ENCODE measurements at places on chromosomes 11 and 22.

DNA sequence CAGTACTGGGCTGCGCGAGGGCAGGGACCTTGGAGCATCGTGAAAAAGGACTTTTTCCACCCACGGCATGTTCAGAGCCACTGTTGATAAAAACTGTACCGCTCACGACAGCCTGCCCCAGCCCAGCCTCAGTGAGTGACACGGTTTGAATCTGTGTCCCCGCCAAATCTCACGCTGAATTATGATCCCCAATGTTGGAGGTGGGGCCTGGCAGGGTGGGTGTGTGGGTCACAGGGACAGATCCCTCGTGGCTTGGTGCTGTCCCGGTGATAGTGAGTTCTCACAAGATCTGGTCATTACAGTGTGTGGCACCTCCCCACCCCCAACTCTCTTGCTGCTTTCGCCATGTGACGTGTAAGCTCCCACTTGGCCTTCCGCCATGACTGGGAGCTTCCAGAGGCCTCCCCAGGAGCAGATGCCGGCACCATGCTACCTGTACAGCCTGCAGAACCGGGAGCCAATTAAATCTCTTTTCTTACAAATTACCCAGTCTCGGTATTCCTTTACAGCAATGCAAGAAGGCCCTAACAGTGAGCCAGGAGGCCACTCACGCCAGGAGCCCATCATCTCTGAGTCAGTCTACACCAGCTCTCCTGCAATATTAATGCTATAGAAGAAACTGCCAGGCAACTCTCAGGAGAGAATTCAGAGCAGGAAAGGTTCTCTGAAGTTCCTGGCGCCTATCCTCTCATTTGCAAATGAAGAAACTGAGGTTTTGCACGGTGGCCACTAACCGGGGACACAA, 1.3 kb downstream of the TOLLIP start:
- peak; percentile 45 for DNase-seq

- DNase-seq = no peak
Observed at GRCh38 chr11:73397468-73398131, 21.4 kb downstream of the RELT start.

DNA sequence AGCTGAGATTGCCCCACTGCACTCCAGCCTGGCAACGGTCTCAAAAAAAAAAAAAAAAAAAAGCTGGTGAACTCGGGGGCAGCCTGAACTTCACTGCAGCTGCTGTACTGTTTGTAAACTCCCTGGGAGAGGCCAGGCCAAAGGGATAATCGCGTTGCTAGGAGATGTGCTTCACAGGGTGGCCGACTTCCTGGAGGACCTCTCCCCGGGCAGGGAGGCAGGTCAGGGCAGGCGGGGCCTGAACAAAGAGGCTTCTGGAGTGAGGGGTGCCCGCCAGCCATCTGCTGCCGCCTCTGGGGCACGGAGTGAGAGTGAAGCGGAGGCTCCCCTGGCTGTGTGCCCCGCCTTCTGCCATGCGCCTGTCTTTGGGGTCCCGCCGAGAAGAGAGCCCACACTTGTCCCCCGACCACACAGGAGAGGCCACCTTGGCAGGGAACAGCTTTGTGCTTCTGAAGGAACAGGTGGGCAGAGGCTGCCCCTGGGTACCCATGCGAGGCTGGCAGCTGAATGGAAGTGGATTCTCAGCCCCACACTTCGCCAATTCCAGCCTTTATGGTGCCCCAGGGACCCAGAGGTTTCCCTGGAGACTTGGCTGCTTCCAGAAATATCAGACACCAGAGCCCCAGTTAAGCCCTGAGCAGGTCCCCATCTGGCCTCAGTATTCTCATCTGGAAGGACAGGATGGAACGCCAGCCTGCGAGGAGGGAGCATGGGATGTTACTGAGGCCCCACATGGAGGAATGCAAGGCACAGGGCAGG, 29.6 kb downstream of the TMEM184B start:
- no peak for DNase-seq

DNA sequence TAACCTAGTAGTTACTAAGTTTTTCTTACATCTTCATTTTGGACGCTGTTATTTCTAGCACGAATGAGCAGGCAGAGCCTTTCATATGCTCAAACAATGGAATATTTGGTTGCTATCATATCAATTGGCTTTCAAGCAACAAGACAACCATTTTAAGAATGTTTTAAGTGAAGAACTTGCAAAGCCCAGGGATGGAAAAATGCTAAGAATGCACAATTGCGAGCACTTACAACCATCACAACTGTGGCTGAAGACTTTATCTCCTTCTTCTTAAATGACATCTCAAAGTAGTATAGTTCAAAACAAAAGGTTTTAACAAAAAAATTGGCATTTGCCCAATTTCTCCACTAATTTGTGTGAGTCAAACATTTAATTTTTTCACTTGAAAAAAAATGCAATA, 8.3 kb upstream of the MMP1 start:
- DNase-seq = no peak

- DNase-seq = no peak
Observed at GRCh38 chr11:13206086-13206640, 71.4 kb upstream of the BMAL1 start.

GRCh38 chr11:43874738-43875137, 5.9 kb upstream of the ALKBH3 start:
- DNase-seq = no peak

- DNase-seq = peak; percentile 91
Observed at GRCh38 chr11:78022397-78023396, at the start of gene KCTD14. Gene KCTD14, minus strand, starts transcription at chr11:78023276. Its CDS starts 27 bp downstream, at chr11:78023249.

DNA sequence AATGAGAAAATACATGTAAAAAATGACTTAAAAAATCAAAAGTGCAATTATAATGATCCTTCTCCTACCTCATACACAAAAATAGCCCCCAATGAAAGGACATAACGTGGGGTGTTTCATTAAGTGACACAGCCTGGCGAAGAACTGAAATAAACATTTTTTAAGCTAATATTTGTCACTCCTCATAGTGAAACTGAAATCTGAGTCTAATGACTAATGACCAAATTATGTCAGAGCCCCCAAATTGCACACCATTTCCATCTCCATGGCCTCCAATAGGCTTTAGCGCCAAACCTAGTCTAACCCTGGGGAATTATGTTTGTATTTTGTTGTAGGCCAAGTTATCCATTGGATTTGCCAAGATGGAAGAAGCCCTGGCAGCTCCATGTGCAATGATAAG, 119.1 kb downstream of the WT1 start:
- DNase-seq = no peak

DNA sequence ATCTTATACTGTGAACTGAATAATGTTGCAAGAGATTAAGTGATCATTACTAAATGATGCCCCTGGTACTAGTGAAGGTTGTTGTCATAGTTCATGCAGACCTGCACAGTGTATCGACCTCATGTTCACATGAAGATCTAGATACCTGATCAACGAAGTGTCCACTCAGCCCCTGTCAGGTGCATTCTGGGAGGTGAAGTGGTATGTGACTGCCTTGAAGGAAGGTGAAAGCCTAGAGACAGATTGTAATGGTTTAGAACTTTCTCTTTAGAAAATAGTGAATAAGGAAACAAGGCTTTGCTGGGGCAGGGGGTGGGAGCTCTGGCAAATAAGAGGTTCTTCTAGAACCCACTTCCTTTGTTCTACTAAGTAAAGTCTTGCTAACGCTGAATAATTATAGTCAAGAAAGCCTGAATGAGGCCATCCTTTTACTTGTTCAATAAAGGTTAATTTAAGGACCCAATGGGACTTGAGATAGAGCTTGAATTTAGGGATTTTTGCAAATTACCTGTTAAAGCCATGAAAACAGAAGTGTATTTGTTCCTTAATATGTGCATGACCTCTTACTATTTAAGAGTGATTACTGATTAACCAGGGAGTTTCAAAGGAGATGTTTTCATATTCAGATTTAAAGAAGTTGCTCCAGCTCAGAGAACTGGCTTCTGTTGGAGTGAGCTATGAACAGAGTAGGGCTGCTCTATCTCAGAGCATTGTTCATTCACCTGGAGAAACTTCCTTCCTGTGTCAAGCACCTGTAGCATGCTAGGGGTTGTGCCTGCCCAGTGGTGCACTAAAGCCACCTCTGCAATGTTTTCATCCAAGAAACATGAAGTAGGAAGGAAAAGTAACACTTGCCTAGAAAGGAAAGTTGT, 45.3 kb downstream of the C22orf31 start:
- no peak for DNase-seq

- peak; percentile 97 for DNase-seq
Observed at GRCh38 chr22:40721266-40721665, 42.0 kb downstream of the MCHR1 start.

DNA sequence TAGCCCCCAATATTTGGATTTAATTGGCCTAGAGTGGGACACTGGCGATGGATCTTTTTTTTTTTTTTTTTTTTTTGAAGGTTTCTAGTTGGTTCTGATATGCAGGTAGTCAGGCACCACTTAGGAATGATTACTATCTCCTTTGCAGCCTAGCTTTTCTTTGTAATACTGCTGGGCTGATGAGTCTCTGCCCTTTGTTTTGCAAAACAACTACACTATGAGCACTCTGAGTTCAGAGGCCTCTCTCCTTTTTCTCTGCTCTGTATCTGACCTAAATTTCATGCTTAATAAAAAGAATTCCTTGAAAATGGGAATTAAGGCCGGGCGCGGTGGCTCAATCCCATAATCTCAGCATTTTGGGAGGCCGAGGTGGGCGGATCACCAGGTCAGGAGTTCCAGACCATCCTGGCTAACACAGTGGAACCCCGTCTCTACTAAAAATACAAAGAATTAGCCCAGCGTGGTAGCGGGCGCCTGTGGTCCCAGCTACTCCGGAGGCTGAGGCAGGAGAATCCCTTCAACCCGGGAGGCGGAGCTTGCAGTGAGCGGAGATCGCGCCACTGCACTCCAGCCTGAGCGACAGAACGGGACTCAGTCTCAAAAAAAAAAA, 1312.3 kb downstream of the FAM181B start:
- peak; percentile 58 for DNase-seq

All from islet precursor cell (in vitro differentiated cells).